ENCODE measurements at places on chromosomes 12 and 14. TPM values are rescaled to one million over a fixed set of nuclear protein-coding genes. Genes with fewer than 3 reads are reported as not detected.

GRCh38 chr12:1562813-1563407, 31.5 kb downstream of the FBXL14 start:
- DNase-seq = no peak

The PAN2 gene
- polyA plus RNA-seq = 48.1 TPM

DNA sequence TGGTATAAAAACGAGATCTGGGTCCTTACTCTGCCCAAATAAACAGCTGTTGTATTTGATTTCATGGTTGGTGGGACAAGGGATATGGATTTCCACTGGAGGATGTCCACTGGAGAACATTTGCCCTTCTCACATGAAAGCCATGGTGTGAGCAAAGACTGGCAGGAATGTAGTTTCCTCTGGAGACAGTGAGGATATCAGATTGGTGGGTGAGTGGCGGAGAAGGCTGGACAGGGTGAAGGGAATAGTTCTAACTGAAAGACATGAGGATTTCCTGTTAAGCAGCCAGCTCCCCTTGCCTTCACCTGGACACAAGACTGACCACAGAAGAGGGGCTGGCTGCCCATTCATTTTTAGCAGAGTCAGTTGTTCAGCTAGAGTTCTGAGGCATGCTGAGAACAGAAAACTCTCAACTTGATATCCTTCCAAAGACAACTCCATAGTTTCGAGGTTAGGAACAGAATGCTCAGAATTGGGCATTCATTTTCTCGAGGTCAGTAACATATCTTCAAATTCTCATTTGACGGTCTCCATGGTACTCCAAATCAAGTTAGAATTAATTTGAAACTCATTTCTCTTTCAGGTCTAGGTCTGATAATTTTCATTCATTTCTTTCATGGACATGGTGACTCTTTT, 365.7 kb downstream of the LRIG3 start:
- DNase-seq = no peak

GRCh38 chr12:54472494-54473262, 724 bp downstream of the GTSF1 start:
- no peak for DNase-seq

The PEBP1 gene
- polyA plus RNA-seq = 146 TPM

The PARPBP gene
- polyA plus RNA-seq = 7.6 TPM

The TRMT5 gene
- polyA plus RNA-seq = 18.5 TPM

Data from muscle of leg (tissue), 16 donors.